ENCODE measurements at places on chromosomes 3 and 15. TPM values are rescaled to one million over a fixed set of nuclear protein-coding genes. Genes with fewer than 3 reads are reported as not detected.

NME9 gene
- total RNA-seq = 2.6 TPM

DNA sequence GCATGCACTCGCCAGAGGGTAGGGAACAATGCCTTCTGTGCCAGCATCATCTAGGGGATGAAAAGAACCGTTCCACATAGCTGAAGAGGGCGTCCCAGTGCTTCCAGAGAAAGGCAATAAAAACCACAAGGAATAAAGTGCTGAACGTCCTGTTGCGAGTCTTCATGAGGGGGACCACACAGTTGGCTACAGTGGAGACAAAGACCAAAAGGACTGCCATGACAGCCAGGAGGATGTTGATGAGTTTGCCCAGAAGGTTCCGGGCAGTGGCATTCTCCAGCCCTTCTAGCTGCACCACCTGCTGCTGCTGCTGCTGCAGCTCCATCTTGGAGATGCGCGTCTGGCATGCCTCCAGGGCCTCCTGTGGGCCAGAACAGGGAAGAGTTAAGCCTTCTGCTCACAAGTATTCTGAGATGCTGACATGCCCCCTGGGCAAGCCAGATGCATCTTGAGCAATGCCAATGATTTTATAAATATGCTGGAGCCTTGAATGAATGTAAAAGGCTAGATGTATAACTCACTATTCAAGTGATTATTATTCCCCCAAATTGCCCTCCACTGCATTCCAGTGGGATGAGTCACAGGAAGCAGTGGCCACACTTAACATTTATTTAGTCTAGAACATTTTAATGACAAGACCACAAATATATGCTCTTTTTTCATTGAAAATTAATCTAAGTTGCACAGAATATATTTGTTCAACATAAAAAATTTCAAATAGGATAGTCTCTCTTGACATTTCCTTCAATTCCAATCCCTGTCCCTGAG lies 45.1 kb upstream of the PLXND1 start:
- DNase-seq = no peak
- H3K36me3 ChIP-seq = no peaks in the 10 kb centered on the region
- H3K4me3 ChIP-seq = no peak overlapping the region
- H3K27me3 ChIP-seq = no peaks in the 10 kb centered on the region
- H3K27ac ChIP-seq = no peak overlapping the region
- H3K4me1 ChIP-seq = peaks cover 17% of the 10 kb centered on the region

DNA sequence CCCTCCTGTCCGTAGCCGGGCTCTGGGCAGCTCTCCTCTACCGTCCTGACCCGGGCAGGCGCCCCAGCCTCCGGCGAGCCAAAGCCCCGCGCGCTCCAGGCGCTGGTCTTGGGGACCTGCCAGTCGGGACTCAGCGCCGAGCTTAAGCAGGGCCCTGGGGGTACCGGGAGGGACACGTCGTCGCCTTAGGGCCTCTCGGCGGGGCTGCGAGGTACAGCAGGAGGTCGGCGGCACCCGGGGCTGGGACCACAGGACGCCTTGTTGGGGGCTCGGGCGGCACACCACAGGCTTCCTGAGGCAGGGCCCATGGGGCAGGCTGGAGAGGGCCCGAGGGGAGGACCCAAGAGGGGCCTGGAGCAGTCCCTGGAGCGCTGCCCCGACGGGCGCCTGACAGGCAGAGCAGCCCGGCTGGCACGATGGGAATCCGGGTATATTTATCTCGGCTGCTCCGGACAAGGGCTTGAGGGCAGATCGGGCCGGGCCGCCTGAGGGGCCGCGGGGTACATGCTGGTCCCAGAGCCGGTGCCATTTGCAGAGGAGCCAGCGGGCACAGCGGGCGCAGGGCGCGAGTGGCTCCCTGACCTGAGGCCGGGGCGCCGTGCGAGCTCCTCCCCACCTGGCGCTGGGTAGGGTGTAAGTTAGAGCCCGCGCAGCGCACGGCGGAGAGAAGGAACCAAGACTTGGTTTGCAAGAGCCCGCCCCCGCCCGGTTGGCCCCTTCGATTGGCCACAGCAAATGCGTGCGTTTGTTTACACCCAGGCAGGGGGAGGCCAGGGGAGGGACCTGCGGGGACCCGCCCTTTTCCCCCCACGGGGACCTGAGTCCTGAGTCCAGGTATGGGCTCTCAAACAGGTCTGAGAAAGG lies 574 bp downstream of the SLC38A3 start:
- DNase-seq = peak; percentile 38
- H3K36me3 ChIP-seq = no peaks in the 10 kb centered on the region
- no peak overlapping the region for H3K27ac ChIP-seq
- no peaks in the 10 kb centered on the region for H3K27me3 ChIP-seq
- H3K4me1 ChIP-seq = peaks cover 23% of the 10 kb centered on the region

DNA sequence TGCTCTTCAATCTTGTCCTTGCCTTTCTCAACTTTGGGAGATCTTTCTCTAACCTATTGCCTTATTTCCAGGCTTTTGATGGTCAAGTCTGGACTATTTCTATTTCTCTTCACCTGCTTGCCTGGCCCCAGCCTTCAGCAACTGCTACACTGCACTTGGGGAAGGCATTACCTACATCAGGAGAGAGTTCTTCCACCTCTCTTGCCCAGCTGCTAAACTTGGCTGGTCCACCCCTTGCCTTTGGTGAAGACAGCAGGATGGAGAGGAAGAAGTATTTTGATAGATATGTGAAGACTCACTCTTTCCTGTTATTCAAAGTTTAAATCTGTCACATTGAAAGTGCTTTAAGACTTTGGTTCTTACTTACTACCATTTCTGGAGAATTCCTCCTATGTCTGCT lies 574.8 kb downstream of the ZPLD1 start:
- no peak for DNase-seq
- H3K27me3 ChIP-seq = no peaks in the 10 kb centered on the region
- H3K4me3 ChIP-seq = no peak overlapping the region
- H3K4me1 ChIP-seq = no peaks in the 10 kb centered on the region

ZNF502 gene
- 11.1 TPM for total RNA-seq

DNA sequence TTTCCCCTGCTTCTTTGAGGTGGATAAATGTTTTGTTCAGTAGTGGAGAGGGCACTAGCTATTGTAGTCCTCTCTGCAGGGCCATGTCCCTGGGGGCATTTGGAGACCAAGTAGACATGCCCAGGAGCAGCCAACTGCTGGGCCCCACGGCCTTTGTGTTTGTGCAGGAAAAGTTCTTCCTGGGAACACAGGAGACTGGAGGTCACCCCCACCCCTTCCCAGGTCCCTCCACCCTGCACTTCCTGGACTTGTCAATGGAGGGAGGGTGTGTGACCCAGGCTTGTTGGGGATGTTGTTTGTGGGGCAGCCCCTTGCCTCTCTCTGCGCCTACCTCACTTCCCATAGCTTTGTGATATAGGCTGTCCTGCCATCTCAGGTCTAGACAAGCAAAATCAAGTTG lies 317.0 kb upstream of the LRRFIP2 start:
- peaks cover 34% of the 10 kb centered on the region for H3K4me1 ChIP-seq
- no peaks in the 10 kb centered on the region for H3K27me3 ChIP-seq
- peak overlapping the region; percentile 52 for H3K27ac ChIP-seq
- H3K4me3 ChIP-seq = no peak overlapping the region
- no peak for DNase-seq
- no peaks in the 10 kb centered on the region for H3K36me3 ChIP-seq

DNA sequence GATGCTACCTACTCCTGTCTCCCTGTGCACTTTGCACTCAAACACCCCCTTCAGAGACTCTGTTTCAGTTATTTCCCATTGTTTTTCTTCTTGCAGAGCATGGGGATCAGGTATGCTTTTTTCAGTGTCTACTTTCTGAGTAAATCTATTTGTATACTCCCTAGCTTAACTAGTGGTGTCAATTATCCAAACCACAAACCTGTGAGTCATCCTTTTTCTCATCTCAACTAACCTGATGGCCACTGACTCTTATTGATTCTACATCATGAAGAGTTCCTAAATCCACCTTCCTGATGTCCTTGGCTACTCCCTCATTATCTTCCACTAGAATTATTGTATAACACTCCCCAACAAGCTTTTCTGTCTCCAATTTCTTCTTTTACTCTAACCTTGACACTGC lies 68.0 kb downstream of the DIPK2A start:
- DNase-seq = no peak
- no peaks in the 10 kb centered on the region for H3K4me1 ChIP-seq
- no peaks in the 10 kb centered on the region for H3K36me3 ChIP-seq

DNA sequence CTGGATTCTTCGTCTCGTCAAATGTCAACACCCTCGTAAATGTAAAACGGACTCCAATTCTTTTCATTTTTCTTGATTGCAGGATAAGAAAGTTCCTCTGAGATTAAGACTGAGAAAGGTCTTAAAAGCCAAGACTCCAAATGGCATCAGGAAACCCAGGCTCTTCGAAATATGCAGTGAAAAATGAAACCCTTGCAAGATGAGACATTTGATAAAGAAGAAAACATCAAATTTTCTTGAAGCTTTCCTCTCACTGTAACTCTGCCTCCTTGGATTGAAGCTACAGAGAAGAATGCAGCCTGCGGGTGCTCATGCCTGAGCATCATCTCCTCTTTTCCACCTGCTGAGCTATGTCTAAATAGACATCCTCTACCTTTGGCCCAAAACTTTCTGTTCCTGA lies 342.4 kb upstream of the THBS1 start:
- H3K4me1 ChIP-seq = no peaks in the 10 kb centered on the region
- no peak overlapping the region for H3K27ac ChIP-seq
- H3K4me3 ChIP-seq = no peak overlapping the region

DNA sequence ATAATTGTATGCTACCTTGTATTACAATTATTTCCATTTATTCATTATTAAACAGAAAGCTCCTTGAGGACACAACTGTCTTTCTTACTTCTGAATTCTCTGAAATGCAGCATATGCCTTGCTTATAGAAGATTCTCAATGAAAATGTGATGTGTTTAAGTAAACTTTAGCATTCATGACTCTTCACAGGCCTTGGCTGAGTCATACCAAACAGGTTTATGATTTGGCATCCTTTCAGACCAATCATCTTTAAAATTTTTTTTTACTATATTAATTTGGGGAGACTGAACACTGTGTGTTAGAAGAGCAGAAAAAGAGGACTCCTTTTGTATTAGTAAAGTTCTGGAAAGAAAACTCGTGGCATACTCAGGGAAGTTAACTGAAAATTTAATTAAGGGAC lies 6.4 kb upstream of the GALK2 start:
- no peak overlapping the region for H3K4me3 ChIP-seq
- no peaks in the 10 kb centered on the region for H3K4me1 ChIP-seq
- DNase-seq = no peak
- H3K27me3 ChIP-seq = no peaks in the 10 kb centered on the region
- no peak overlapping the region for H3K27ac ChIP-seq

GRCh38 chr3:43477600-43477999 lies 144.2 kb downstream of the ANO10 start:
- no peak overlapping the region for H3K4me3 ChIP-seq
- H3K36me3 ChIP-seq = no peaks in the 10 kb centered on the region
- H3K27ac ChIP-seq = peak overlapping the region; percentile 94
- no peak for DNase-seq
- no peaks in the 10 kb centered on the region for H3K27me3 ChIP-seq
- H3K4me1 ChIP-seq = peaks cover 56% of the 10 kb centered on the region

- no peaks in the 10 kb centered on the region for H3K27me3 ChIP-seq
- DNase-seq = peak; percentile 77
- H3K4me3 ChIP-seq = no peak within 1 kb of the TSS
- peaks cover 32% of the 10 kb centered on the region for H3K4me1 ChIP-seq
- H3K27ac ChIP-seq = peak within 1 kb of the TSS; percentile 86
These were observed at the start of gene NT5DC2 for GRCh38 chr3:52533623-52534280. Gene NT5DC2, minus strand, starts transcription at chr3:52533857. Its CDS starts 120 bp downstream, at chr3:52533737.

DNA sequence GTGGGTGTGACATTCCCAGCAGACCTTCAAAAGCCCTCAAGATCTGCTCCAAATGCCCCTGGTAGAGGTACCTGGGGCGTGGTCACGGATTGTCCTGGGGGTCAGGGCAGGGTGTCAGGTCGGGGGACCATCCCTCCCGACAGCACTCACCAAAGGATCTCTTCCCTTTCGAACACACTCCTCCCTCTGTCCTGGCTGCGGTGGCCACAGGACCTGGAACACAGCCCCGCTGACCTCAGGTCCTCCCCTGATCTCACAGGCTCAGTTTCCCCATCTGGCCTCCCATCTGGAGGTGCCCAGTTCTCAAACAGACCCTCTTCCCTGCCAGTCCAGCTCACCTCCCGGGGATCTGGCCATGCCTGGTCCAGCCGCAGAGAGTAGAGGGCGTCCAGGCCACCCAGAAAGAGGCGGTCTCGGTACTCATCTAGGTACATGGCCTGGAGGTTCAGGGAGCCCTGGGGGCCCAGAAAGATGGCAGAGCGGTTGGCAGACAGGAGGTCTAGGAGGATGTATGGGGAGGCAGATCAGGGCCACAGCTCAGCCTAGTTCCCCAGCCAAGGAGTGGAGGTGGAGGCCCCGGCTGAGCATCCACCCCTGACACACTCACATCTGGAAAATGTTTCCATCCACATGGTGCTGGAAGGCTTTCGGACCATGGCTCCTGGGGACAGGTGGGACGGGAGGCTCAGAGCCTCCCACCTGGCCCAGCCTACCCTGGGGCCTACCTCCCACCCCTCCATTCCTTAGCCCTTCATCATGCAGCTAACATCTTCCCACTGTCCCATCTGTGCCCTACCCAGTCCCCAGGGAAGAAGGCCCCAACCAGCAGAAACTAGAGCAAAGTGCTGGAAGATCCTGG lies 2.3 kb downstream of the SEMA3G start:
- H3K27ac ChIP-seq = no peak overlapping the region
- no peak for DNase-seq
- H3K4me1 ChIP-seq = peaks cover 7% of the 10 kb centered on the region
- H3K27me3 ChIP-seq = no peaks in the 10 kb centered on the region

DNA sequence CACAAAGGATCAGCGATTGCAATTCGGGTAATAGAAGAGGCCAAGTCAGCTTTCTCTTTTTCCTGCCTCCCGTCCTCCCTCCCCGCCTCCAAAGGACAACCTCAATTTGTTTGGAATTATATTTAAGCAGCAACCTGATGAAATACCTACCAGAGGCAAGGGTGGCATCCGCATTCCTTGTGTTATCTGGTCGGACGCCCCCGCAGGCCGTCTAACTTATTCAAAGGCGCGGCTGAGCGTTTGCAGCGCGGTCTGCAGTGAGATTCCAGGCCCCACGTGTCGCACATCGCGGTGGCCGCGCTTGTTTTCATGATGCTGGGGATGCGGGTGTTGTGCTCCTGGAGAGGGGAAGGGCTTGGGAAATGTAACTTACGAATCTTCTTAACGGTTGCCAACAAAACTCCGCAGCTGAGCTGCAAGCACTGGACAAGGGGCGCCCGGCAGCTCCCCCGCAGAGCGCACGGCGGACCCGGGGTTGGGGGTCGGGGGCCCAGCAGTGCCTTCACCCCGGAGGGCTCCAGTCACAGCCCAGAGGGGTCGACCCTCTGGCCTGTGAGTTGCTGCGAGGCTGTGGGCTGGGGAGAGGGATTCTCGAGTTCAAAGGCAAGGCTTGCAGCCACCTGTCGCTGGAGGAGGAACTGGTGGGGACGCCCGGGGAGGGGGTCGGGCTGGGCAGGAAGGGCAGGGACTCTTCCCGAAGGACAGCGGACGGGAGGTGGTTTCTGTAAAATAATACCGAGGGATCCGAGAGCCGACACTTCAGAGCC lies 20.5 kb upstream of the RGMA start:
- no peaks in the 10 kb centered on the region for H3K36me3 ChIP-seq
- no peaks in the 10 kb centered on the region for H3K4me1 ChIP-seq
- H3K27me3 ChIP-seq = no peaks in the 10 kb centered on the region
- no peak overlapping the region for H3K27ac ChIP-seq
- no peak for DNase-seq
- H3K4me3 ChIP-seq = no peak overlapping the region

SNRPA1 gene
- total RNA-seq = 111 TPM
